ENCODE measurements at places on chromosomes 5 and 9. TPM values are rescaled to one million over a fixed set of nuclear protein-coding genes. Genes with fewer than 3 reads are reported as not detected.

DNA sequence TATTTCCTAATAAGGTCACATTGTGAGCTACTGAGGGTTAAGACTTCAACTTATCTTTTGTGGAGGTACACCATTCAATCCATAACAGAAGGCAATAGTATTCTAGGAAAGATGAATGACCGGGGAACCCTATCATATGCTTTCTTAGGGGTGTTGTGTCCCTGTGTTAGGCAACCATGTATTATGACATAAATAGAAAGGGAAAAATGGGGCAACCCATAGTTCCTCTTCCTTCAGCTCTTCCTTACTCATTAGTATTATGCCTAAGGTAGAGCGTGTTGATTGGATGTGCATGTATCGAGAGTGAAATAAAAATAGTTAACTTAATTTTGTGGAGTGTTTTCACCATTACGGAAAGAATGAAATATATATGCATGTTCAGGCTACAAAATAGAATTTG is 6.0 kb upstream of the CCNJL start:
- no peak for DNase-seq

DNA sequence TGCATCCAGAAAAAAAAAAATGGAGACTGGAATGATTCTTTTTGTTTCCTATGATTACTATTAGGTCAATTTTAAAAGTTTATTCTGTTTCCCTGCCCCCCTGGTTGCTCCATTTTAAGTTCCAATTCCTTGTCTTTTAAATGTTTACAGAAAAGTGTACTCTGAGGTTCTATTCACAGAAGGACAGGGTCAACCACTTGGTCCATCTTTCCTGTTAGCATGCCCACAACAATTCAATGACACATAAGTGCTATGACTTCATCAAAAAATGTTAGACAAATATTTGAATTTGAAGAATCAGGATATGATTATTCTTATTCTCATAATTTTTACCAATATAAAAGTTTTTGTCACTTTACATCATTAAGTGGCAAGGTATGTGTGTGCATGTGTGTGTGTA is 123.7 kb downstream of the PDE4D start:
- DNase-seq = no peak

FREM1 gene
- total RNA-seq = 8.6 TPM

- DNase-seq = no peak
Observed at GRCh38 chr5:62306896-62307689, 1.1 kb downstream of the KIF2A start.

GRCh38 chr9:99241106-99241505 is 19.0 kb downstream of the SEC61B start:
- no peak for DNase-seq

GRCh38 chr9:18274693-18275092 is 199.3 kb upstream of the ADAMTSL1 start:
- DNase-seq = no peak

DNA sequence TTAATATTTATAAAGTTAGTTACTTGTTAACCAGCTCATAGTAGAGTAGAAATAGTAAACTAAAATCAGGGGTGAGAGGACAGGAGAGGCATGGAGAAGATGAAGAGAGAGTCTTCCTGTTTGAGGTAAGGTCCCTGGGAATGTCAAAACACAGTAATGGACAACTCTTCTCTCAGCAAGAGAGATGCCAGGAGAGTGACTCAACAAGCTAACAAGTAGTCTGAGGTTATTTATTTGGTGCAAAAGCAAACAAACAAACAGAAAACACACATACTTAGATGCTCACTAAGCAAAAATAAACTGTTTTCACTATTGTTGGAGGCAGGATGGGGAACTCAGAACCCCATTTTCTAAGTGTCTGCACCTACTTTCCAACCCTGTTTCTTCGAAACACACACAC is 333.2 kb upstream of the RFX3 start:
- no peak for DNase-seq

GRCh38 chr5:149846021-149846420 is 98.6 kb downstream of the PDE6A start:
- no peak for DNase-seq

- DNase-seq = no peak
Observed at GRCh38 chr9:123102375-123103113, 69.1 kb downstream of the GPR21 start.

DNA sequence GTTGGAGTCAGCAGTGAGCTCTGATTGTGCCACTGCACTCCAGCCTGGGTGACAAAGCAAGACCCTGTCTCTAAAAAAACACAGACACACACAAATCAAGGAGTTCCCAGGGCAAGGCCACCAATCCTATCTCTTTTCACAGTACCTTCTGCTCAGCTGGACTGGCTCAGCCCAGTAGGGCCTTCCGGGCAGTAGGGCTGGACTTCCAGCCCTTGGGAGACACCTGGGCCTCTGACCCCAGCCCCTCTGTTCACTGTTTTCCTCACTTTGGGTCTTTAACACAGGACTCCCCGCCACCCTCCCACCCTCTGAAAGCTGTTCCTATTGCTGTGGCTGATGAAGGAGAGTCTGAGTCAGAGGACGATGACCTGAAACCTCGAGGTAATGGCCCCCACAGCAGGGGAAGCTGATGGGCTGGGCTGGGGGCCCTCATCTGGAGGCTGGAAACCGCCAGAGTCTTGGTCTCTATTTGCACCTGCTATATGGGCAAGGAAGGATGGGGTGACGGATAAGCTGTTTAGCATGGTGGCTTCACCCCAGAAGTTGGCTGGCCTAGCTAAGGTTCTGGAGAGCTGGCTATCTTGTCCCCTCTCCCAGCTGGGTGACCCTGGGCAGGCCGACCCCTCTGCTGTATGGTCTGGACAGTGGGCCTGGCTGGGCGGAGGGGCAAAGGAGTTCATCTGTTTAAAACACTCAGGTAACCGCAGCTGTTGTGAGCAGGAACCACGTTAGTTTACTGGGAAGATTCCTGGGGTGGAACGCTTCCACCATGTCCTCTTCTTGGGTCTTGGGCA is 25.6 kb downstream of the USP20 start:
- no peak for DNase-seq
